MV-4-11 (cell line): ENCODE measurements at places on chromosomes 3 and 15.
A peak's percentile ranks its signal among the peaks of the same experiment; 100 is the strongest.

DNA sequence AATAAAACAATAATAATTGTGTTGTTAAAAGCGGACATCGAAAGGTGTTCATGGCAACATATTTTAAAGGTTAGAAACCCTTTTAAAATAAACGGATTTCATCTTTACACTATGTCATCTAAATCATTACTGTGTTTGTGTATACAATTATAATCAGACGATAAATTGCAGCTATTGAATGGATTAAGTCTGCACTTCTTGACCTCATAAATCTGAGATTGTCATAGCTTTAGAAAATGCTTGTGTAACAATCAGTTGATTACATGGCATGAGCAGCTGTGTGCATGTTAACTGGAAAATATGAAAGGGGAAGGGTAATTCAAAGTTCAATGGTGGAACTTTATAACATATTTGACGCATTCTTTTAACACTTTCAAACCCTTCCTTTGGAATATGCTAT is 152.4 kb upstream of the MDFIC2 start:
- no peak for DNase-seq

GRCh38 chr15:38471974-38472373 is 18.0 kb downstream of the FAM98B start:
- no peak for DNase-seq

DNA sequence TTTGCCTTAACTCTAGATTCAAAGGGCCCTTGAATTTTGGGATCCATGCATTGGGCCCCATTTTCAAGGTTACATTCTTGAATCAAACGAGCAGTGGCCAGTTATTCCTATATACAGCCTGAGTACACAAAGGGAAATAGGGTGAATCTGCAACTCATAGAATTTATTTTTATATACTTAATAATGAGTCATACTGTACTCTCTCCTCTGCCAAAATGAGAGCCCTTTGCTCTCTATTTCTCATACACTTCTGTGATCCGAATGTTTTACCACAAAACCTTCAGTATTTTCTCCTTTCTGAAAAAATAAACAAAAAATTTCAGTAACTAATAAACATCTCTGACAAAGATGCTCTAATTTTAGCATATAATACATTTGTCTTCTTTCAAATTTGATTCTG is 116.7 kb downstream of the SERPINI1 start:
- no peak for DNase-seq

DNA sequence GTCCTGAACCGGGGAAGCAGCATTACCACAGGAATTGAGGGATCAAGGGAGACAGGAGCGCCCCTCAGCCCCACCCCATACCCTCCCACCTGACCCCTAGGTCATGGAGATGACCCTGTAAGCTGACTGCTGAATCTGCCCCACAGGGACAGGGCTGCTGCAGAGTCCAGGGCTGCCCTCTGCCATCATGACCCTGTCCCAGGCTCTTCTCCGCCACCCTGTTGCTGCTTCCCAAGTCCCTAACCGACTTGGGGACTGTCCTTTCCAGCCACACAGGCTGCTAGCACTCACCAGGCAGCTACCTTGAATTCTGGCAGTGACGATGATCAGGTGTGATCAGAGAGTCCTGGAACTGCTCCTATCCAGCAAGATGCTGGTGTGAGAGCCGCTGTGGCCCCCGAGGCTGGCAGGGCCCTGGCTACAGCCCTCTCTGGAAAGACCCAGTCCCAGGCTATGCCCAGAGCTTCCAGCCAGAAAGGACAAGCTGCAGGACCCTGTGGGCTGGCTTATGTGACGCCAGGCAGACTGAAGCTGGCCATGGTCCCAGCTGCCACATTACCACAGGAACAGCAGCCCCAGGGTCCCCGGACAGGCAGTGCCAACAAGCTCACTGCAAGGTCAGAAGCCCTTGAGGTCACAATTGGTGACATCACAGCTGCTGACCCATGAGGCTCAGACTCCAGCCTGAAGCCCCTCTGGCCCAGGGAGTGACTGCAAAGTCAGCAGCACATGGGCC is at the start of gene C3orf22:
Gene C3orf22, minus strand, starts transcription at position 597 of the 736 bp plus-strand sequence. CDS start 5,542 bp downstream, outside the sequence.
- no peak for DNase-seq

DNA sequence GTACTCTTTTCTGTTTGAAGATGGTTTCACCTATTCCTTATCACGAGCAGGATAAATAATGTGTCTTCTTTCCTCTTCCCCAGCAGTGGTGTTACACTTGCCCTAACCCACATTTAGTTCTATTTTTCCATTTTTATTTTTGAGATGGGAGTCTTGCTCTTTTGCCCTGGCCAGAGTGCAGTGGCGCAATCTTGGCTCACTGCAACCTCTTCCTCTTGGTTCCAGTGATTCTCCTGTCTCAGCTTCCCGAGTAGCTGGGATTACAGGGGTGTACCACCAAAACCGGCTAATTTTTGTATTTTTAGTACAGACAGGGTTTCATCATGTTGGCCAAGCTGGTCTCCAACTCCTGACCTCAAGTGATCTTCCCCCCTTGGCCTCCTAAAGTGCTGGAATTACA is 372.4 kb downstream of the FOXP1 start:
- DNase-seq: peak; percentile 5

DNA sequence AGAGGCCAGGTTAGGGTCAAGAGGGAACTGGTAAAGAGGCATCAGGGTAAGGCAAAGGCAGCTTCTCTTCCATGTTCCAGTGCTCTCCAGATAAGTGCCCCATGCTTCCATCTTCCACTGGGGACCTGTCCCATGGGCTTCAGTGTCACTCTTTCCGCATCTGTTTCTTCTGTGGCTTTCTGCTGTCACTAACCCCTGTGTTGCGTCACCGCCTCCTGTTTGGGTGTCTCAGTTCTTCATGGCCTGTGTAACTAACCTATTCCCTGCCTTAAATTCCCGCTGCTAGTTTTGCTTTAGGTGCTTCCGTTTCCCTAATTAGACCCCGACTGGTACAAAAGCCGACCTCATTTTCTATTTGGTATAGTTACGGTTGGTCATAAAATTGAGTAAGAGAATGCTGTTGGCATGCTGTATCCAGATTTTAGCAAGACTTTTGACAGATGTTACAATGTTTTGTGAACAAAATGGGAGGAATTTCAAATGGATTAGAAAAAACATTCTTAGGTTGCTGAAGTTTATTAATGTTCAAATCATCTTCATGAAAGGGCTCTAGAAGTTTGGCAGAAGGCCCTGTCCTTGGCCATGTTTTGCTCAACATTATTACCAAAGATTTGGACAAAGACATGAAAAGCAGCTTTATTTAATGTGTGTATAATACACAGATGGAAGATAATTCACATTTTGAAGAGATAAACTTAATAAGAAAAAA is 245.3 kb downstream of the BBX start:
- DNase-seq: peak; percentile 94

DNA sequence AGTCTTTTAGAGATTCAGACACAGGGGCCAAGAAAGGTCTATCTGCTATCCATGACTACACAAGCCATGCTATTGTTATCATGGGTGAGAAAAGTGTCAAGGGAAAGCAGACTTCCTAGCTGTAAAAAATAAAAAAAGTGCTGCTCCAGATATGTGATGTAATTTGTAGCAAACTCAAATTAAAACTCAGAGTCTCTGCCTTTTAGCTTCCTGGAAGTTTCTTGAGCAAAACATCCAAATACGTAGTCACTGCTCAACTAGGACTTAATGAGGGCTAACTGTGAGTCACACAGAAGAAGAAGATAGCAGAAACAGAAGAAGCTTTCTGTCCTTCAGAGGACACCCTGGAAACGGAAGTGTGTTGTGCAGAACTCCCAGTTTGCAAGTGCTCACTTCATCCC is 393.4 kb upstream of the NR2F2 start:
- peak; percentile 90 for DNase-seq

DNA sequence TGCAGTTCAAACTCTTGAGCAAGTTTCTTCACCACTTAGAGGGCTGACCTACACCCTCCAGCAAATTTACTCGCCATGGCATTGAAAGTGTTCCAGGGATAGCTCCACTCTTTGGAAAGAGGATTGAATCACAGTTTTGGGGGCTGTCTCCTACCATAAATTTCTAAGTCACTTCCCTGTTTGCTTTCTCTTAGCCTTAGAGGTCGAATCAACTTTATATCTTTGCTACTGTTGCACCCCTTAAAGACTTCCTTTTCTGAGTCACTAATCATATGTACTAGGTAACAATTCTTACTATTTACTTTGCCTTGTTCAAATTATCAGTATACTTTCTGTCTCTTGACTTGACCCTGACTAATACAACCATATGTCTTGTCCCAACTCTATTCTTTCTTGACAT is 1151.8 kb upstream of the ALCAM start:
- no peak for DNase-seq

- DNase-seq: peak; percentile 64
Measured at GRCh38 chr3:35932995-35933394, 293.7 kb downstream of the ARPP21 start.

- DNase-seq: no peak
Measured at GRCh38 chr15:92533298-92533697, 122.3 kb downstream of the FAM174B start.

GRCh38 chr3:12901623-12902045 is 60.3 kb upstream of the RPL32 start:
- peak; percentile 19 for DNase-seq

DNA sequence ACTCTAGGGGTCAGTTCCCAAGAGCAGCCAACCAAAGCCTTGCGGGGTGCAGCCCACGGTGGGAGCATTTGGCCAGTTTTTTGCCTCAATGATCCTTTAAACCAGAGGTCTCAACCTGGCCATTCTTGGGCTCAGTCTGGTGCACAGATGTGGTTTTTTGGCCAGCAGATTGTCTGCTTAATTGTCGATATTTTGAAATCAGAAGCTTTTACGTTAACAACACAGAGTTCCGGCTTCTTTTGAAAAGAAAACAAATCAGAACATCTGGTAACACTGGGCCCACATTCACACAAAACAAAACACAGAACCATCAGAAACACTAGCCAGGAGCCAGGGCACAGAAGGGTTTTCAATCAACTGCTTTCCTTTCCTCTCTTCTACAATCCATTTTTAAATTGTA is 127.7 kb downstream of the XXYLT1 start:
- DNase-seq: no peak

DNA sequence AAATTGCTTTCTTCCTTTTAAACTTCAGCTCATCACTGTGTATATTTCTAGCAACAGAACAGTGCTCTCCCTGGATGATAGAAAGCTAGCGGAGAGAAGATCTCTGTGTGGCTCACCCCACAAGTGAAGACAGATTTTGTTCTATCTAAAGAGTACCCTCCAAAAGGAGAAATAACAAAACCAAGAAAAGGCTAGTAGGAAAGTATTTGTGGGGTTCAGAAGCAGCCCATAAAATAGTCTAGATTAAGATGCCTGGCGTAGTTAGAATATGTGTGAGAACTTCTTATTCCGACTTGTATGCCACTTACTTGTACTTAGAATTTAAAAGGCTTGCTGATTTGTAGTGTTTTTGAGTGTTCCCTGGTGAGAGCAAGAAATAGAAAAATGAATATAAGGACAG is 214.9 kb upstream of the IL12A start:
- DNase-seq: no peak

GRCh38 chr3:40043444-40043755 is 234.0 kb downstream of the MYRIP start:
- DNase-seq: no peak
